ENCODE measurements at places on chromosomes 6 and 20.

GRCh38 chr6:30769853-30770524 lies 25.6 kb upstream of the IER3 start:
- no peak for DNase-seq

GRCh38 chr6:168177103-168177891 lies 98.3 kb upstream of the FRMD1 start:
- no peak for DNase-seq

GRCh38 chr6:149433881-149434280 lies 33.8 kb downstream of the SUMO4 start:
- DNase-seq, result no peak

DNA sequence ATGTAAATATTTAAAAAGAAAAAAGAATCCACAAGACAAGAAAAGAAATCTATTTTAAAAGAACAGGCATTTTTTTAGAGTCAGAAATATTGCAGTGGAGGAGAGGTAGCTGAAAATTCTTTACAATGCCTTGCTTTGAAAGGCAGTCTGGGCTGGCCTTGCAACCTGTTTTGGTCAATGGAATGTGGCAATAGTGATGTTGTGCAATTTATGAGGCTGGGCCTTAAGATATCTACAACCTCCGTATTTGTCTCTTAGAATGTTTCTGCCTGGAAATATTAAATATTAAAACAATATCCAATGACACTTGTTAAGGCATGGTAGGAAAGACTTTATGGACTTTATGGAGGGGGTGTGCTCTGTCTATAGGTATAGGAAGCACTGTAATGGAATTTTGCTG lies 14.8 kb upstream of the SCGN start:
- DNase-seq, result peak; percentile 75

GRCh38 chr20:20497242-20497978 lies 129.5 kb downstream of the INSM1 start:
- no peak for DNase-seq

DNA sequence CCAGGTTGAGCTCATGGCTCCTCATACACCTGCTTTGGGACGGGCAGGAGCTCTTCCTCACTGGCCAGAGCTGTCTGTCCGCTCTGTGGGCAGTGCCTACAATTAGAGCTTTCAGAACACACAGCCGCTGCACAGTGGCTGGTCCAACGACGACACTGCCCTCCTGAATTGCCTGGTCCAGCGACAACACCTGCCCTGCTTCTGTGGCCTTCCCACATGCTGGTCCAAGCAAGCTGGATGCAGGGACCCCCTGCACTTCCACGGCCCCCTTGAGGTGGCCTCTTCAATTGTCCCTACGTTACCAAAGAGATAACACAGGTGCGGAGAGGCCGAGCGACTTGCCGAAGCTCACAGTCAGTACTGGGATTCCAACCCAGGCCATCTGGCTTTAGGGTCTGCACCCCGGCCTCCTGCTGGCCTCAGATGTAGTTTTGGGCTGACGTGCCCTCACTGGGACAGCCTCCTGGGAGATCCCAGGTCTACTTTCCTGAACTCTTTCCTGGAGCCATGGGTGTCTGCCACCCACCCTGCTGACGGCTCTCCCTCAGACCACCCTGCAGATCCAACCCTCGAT lies 1.4 kb upstream of the CHRNA4 start:
- no peak for DNase-seq

GRCh38 chr20:362271-363254 lies 15.7 kb downstream of the NRSN2 start:
- peak; percentile 95 for DNase-seq

GRCh38 chr20:39602649-39603048 lies 640.5 kb downstream of the DHX35 start:
- DNase-seq, result no peak

DNA sequence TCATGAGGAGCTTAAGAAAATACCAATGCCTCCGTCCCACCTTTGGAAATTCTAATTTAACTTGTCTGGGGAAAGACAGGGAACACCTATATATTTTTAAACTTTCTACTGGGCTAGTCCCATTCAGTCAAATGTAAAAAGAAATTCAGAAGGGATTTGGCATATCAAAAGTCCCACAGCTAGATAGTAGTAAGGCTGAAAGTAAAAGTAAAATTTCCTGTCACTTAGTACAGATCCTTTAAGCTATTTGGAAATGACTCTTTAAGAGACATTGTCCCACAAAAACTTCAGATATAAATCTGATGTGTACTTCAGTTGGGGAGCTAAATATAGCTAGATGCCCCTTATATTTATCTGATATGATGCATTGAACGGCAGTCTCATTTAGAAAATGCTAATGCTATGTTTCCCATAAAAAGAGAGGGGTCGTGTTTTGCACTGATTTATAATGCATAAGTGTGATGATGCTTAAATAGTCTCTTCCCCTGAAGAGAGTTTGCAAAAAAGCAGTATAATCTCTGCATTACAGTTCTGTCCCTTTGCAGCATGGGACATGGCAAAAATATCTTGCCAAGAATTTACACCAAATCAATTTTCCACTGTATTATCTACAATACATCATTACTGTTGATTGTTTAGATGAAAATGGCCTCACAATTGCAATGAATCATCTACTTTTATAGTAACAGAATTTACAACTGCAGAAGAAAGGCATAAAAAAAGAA lies 860.8 kb upstream of the MAP3K7 start:
- no peak for DNase-seq

- peak; percentile 18 for DNase-seq
Observed at GRCh38 chr6:136158387-136158821, 91.7 kb downstream of the MTFR2 start.

GRCh38 chr6:131368198-131368911 lies 204.7 kb upstream of the ARG1 start:
- peak; percentile 74 for DNase-seq

GRCh38 chr6:27866357-27867050 lies 45.7 kb downstream of the OR2B2 start:
- peak; percentile 70 for DNase-seq

DNA sequence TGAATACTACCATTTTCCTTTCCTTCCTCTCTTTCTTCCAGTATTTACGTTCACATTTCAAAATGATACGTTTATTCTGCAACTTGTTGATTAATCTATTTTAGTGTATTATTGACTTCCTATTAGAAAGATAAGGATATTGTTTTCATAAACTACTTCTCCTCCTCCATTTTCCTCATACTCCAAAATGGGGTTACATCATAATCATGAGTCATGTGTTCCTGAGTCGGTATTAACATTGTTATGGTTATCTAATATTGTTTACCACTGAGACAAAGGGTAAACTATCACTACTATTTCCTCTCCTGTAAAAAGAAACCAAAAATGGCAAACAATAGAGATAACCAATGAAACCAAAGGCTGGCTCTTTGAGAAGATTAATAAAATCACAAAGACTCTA lies 126.5 kb upstream of the CDYL start:
- DNase-seq, result peak; percentile 58

DNA sequence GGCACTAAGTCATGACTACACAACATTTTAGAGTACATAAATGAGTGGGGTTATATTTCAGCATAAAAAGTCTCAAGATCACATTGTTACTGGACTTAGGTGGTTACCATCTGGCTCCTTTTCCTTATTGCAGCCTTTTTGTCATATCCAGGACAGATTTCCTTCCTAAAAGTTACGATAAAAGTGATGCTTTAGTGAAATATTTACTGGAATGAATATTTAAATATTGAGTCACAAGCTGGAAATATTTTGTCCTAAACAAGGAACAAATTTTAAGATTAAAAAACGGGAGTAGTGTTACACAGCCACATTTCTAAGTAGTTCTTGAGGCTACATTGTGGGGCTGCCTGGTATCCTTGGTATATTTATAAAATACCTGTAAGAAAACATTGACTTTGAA lies 52.2 kb downstream of the CDC40 start:
- DNase-seq, result peak; percentile 54

DNA sequence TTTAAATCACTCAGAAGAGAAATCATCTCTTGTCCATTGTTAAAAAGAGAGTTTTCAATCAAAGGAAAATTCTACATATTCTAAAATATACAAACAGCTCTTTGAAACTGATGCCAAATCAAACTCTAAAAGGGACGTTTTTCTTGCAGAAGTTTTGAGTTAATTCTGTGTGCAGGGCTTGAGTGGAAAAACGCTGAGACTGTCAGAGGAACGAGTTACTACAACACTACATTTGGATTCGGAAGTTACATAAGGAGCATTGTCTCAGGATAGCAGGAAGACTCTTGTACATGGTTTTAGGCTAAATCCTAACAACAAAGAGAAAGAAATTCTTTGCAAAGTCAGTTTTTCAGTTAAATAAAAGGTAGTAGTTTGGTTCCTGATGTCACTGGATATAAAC lies 155.7 kb upstream of the SUPT3H start:
- peak; percentile 43 for DNase-seq

DNA sequence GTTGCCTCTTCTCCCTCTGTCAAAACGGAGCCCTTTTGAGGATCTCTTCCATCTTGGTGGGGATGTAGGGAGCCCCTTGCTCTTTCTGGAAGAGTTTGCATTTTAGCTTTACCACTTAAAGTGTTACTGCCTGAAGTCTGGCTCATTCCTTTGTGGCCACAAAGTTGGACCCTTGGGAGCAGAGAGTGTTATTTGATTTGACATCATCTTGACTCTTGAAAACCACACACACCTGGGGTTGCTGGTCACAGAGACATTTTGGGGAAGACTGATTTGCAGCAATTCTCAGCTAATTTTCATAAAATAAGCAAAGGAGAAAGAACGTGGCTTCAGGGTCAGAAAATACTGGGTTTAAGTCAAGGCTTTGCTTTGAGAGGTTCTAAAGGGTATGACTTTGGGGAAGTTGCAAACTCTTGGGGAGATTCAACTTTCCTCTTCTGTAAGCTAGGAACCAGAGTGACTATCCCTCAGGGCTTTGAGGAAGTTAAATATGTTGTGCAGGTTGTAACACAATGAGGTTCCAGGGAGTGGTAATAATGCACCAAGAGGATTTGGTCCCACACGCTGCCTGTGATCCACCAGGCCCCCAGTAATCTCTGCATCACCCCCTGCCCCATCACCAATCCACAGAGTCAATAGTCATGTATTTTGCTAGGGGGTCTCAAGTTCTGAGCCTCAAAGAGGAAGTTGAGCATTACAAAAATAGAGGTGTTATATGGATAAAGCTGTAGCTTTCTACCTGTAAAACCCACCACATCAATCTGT lies 141.6 kb upstream of the SLC24A3 start:
- no peak for DNase-seq

DNA sequence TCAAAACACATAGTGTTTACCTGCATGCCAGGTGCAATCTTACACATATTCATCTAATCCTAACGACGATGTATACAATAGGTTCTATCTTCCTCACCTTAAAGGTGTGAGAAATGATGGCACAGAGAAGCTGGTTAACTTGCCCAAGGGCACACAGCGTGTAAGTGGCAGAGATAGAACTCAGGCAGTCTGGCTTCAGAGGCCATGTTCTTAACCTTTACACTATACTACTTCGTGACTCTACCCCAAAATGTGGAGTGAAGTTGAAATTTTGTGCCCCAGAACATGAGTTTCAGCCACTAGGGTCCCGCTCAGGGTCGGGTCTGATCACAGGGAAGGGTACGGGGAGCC lies 584 bp downstream of the VPS52 start:
- no peak for DNase-seq

DNA sequence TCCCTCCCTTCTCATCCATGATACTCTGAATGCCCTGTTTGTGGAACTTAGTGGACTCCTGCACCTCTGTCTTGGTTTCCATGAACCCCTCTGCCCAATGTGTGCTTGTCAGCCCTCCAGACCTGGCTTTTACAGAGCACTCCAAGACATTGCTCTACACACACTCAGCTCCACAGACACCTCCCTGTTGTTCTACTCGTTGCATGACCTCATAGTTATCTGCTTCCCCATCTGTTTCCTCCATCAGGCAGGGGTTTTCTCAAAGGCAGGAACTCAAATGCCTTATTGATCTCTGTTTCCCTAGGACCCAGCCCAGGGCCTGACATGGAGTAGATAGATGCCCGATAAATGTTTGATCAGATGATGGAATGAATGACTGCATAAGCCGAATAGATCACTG lies 13.3 kb downstream of the PLCG1 start:
- no peak for DNase-seq

- DNase-seq, result peak; percentile 30
Observed at GRCh38 chr6:37607944-37608343, 89.7 kb downstream of the MDGA1 start.

DNA sequence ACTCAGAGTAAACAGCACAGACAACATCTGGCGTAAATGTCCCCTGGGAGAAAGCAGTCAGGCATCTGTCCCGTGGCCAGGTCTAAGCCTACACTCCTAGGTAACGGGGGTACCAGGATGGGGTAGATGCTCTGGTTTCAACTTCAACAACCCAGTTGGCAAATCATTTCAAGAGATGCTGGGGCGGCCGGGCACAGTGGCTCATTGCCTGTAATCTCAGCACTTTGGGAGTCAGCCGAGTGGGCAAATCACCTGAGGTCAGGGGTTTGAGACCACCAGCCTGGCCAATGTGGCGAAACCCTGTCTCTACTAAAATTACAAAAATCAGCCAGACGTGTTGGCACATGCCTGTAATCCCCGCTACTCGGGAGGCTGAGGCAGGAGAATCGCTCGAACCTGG lies 12.3 kb downstream of the PREX1 start:
- no peak for DNase-seq

GRCh38 chr6:39995633-39996032 lies 61.4 kb upstream of the MOCS1 start:
- no peak for DNase-seq

DNA sequence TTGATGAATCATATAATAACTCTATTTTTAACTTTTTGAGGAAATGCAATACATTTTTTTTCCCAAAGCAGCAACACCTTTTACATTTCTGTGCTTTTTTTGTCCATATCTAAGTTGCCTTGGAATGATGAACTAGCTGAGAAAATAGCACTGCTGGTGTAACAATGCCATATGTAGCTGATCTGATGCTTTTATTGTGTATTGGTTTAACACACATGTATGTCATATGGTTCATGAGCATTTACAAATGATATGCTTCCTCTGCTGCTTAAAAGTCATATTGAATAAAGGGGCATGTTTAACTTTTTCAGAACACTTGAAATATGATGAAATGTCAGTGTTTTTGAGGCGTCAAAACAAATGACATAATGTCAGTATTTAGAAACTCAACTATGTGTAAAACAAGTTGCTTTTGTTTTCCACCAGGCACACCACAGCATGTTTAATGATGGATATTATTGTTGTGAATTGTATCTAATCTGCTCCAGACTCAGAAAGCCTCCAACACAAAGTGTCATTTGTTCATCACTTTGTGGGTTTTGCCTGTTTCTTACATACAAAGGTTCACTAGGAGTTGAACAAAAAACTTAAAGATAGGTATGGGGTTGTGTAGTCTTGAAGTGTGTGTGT lies 775.8 kb upstream of the FLRT3 start:
- DNase-seq, result no peak

DNA sequence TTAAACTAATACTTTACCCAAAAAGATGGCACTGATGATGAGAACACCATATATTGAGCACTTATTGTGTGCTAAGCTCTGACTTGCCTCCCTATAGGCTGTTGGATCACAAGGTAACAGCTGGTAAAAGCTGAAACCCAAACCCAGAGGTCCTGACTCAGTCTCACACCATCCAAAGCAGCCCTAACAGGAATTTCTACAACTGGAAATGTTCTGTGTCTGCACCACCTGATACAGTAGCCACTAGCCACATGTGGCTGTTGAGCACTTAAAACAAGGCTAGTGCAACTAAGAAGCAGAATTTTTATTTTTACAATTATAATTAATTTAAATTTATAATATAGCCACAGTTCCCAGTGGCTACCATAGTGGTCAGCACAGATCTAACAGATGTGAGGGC lies 15.6 kb upstream of the MATN4 start:
- no peak for DNase-seq

Data from cardiac muscle cell (in vitro differentiated cells and primary cell).